ENCODE measurements at places on chromosomes 4 and X.

- no peak for DNase-seq
Measured at GRCh38 chrX:139783959-139784358, 76.0 kb upstream of the MCF2 start.

GRCh38 chr4:108272561-108272960 is 103.8 kb upstream of the LEF1 start:
- DNase-seq = no peak

DNA sequence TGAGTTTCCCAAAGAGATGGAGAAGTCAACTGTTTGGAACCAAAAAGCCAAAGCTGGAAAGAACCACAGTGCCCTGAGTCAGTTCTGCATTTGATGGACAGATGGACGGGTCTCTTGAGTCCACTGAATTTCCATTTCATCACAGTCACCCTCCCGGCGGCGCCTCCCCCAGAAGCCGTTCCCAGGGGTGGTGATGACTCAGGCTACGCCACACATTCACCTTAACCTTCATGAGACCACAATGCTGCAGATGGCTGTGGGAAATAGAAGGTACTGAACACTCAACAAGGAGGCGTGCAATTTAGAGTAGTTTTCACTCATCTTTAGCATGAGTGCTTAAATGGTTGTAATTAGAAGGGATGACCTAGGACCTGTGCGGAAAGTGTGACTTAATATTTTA is 61.3 kb downstream of the STOX2 start:
- DNase-seq = no peak

GRCh38 chr4:118716304-118716703 is 31.1 kb downstream of the METTL14 start:
- no peak for DNase-seq

DNA sequence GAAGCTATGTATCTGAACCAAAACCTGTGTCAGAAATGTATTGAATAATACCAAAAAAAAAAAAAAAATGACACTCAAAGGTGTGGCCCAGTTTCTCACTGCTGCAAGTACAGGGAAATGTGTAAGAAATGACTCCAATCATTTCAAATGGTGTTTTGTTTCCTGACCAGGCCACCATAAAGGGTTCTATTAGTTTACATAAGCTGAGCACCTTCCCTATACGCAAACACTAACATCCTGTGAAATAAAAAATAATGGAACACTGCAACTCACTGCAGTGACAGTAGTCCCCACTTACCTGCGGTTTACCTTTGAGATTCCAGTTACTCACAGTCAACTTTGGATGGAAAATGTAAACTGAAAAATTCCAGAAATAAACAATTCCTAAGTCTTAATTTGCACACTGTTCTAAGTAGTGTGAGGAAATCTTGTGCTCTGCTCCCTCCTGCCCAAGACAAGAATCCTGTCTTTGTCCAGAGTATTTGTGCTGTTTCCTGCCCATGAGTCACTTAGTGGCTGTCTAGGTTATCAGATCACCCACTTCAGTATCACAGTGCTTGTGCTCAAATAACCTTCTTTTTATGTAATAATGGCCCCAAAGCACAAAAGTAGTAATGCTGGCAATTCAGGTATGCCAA is 265.3 kb downstream of the RCHY1 start:
- no peak for DNase-seq

GRCh38 chr4:24763631-24764297 is 31.6 kb upstream of the SOD3 start:
- DNase-seq = no peak

GRCh38 chrX:106144755-106145639 is 23.1 kb upstream of the PWWP3B start:
- DNase-seq = no peak

DNA sequence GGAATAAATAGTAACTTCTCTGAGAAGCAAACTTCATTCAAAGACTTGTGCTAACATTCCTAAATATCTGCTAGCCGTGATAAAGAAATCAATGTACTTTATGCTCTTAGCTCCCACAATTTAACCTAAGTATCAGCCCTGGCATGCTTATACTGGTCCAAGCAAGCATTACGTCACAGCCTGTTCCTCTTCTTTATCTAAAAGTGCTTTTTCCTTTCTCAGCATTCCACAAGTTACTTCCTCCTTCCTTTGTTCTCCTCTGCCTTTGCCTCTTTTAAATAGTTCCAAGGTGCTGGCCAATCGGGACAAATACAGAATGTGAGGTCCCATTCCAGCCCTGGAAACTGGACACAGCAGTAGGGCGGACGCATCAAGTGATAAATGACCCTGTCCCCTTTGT is 249.6 kb downstream of the DHRSX start:
- DNase-seq = no peak

DNA sequence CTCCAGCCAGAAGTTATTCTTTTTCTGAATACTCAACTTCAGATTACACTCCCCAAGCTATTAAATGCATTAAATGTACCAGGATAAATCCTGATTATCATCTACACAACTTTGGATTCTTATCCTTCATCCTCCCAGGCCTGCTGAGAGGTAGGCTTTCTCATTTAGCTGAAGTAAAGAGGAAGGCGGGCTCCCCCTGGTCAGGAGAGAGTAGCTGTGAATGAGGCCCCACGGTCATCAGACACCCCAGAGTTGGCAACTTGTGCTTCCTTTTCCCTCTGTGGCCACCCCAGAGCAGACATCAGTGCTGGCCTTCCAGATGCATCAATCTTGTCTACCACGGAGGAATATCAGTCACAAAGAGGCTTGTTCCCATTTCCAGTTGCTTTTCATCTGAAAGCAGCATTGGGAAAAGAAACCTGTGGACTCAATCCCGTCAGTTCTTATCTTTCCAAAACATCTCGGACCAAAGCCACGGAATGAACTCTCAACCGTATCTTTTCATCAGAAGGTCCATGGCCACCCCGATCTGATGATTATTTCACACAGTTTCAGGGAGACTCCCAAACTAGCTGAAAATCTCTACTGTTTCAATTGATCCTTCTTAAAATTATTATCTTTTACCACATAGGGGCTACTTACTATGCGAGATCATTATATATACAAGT is 79.2 kb downstream of the FBXO8 start:
- no peak for DNase-seq

GRCh38 chr4:111267786-111268185 is 644.9 kb upstream of the PITX2 start:
- DNase-seq = no peak

- no peak for DNase-seq
Measured at GRCh38 chr4:153433754-153434105, 32.4 kb upstream of the TMEM131L start.

- no peak for DNase-seq
Measured at GRCh38 chrX:135984791-135985156, 461 bp upstream of the SLC9A6 start.

- no peak for DNase-seq
Measured at GRCh38 chr4:118265312-118266144, 87.3 kb downstream of the PRSS12 start.

DNA sequence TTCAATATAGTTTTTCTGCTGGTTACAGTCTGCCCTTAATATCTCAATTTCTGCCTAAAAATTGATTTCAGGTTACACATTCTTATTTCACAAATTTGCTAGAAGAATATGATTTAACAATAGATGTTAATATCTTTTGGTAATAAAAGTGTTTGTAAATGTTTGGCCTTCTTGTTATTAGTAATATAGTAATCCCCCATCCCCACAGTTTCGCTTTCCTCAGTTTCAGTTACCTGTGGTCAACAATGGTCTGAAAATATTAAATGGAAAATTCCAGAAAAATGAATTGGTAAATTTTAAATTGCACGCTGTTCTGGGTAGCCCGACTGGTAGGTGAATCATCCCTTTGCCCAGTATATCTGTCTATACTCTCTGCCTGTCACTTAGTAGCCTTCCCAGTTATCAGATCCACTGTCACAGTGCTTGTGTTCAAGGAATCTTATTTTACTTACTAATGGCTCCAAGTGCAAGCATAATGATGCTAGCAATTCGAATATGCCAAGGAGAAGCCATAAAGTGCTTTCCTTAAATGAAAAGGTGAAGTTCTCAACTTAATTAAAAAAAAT is 3.5 kb upstream of the BMP2K start:
- no peak for DNase-seq

GRCh38 chr4:150821641-150822040 is 193.4 kb downstream of the LRBA start:
- no peak for DNase-seq

GRCh38 chr4:128512767-128513322 is 225.2 kb upstream of the PGRMC2 start:
- DNase-seq = no peak

- no peak for DNase-seq
Measured at GRCh38 chrX:49212861-49213260, 12.9 kb upstream of the SYP start.

DNA sequence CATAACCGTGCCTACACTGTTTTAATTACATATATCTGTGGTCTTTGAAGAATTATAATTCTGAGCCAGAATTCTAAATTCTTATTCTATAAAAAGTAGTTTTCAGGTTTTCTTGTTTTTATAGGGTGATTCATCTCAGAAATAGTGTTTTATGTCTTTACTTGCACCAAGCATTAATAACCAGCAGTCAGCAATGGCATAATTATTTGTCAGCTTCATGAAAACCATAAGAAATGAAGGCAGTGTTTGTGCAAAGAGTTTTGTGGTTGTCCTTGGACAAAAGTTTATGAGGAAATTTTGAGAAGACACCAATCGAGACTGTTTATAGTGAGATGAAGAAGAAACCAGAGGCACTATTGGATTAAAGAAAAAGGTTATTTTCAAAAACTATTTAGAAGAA is 37.2 kb downstream of the EDNRA start:
- DNase-seq = no peak

DNA sequence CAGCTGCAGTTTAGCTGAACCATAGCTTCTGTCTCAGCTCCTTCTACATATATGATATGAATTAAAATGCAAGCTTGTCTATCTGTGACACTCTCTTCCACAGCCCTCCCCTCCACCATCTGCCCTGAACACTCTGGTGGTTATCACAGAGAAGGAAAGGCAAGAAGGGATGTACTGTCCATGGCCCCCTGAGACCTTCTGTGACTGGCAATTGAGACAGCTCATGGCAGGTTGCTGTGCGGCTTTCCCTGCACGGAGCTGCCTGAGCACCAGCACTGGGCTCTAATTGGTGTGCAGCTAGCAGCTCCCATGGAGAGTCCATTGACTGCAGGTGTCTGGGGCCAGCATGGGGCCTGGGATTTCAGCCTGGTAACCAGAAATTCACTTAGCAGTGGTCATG is 109.8 kb upstream of the ANXA3 start:
- no peak for DNase-seq

DNA sequence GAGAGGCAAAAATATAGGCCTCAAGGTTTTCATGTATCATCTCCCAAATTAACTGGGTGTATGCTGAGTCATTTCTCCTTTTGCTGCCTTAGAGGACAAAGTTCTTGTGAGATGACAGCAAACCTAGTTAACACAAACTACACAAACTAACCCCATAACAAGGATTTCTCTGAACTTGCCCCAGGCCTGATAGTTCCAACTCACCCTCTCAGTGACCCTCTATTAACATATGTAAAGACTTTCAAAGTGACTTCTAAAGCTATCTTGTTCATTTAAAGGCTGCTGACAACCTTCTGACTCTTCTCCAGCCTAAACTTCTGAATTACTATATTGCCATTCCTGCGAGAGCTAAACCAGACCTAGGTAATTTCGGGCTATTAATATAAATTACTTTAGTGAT is 43.2 kb upstream of the CCDC149 start:
- DNase-seq = no peak

DNA sequence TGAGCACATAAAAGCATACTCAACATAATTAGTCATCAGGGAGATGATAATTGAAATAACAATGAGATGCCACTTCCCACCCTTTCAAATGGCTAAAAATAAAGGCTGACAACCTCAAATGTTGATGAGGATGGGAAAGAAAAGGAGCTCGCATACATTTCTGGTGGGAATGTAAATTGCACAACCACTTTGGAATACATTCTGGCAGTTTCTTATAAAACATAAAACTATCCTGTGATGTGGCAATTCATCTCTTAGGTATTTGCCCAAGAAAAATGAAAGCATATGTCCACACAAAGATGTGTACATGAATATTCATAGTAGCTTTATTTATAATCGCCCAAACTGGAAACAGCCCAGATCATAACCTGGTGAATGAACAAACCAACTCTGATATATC is 687 bp upstream of the ZNF275 start:
- DNase-seq = no peak

GRCh38 chrX:85115252-85115651 is 111.6 kb downstream of the APOOL start:
- DNase-seq = no peak

GRCh38 chrX:126165721-126166461 is at the start of gene DCAF12L2:
Gene DCAF12L2 (minus strand): TSS chrX:126166289. CDS start chrX:126165924, 365 bp downstream.
- no peak for DNase-seq

GRCh38 chrX:131633285-131633917 is 89.5 kb downstream of the OR13H1 start:
- DNase-seq = peak; percentile 11

GRCh38 chr4:152138451-152138850 is 377.6 kb upstream of the GATB start:
- DNase-seq = no peak

DNA sequence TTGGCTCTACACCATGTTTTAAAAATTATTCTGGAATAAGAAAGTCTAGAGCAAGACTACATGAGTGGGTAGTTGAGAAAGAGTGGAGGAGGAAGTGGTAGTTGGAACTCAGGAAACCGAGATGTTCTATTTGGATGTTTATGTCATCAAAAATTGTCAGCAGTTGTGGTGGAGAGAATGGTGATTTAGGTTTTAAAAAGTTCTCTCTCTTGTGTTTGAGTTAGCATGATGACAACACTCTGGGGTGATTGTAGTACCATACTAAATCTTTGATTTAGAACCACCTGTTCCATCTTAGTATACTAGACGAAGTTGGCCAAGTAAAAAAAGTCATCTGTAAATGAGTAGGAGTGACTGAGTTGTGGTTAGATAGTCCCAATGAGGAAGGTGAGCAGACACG is 40.7 kb downstream of the KLHL2 start:
- no peak for DNase-seq

- peak; percentile 11 for DNase-seq
Measured at GRCh38 chr4:74873545-74874301, 59.2 kb upstream of the PARM1 start.

DNA sequence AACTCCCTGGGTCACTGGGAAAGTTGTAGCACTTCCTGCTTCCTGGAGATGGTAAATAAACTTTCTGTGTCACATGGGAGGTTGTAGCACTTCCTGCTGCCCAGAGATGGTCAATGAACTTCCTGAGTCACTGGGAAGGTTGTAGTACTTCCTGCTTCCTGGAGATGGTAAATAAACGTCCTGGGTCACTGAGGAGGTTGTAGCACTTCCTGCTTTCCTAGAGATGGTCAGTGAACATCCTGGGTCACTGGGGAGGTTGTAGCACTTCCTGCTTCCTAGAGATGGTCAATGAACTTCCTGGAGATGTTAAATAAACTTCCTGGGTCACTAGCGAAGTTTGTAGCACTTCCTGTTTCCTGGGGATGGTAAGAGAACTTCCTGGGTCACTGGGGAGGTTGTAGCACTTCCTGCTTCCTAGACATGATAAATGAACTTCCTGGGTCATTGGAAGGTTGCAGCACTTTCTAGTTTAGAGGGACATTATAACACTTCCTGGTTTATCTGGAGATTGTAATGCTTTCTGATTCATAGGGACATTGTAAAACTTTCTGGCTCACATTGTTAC is 62.3 kb upstream of the CD99 start:
- DNase-seq = no peak

All from NCI-H1930 (cell line).